ENCODE measurements at places on chromosomes 12 and 14.

- DNase-seq = no peak
Measured at GRCh38 chr12:49776858-49777257, 35.5 kb downstream of the TMBIM6 start.

DNA sequence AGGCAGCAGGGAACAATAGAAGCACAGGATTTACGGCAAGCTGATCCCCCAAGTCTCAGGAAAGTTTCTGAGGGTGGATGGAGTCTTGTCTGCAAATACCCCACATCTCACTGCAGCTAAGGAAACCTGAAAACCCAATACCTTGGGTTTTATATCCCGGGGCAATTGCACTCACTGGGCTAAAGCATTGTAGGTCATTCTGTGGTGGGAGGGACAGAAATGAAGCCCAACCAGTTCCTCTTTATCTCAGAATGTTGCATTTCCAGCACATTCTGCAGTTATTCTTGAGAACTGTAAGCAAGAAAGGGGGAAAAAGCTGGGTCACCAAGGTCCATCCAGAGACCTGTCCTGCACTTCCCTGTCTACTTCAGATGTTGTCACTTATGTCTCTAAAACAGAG is 39.8 kb downstream of the C12orf42 start:
- no peak for DNase-seq

DNA sequence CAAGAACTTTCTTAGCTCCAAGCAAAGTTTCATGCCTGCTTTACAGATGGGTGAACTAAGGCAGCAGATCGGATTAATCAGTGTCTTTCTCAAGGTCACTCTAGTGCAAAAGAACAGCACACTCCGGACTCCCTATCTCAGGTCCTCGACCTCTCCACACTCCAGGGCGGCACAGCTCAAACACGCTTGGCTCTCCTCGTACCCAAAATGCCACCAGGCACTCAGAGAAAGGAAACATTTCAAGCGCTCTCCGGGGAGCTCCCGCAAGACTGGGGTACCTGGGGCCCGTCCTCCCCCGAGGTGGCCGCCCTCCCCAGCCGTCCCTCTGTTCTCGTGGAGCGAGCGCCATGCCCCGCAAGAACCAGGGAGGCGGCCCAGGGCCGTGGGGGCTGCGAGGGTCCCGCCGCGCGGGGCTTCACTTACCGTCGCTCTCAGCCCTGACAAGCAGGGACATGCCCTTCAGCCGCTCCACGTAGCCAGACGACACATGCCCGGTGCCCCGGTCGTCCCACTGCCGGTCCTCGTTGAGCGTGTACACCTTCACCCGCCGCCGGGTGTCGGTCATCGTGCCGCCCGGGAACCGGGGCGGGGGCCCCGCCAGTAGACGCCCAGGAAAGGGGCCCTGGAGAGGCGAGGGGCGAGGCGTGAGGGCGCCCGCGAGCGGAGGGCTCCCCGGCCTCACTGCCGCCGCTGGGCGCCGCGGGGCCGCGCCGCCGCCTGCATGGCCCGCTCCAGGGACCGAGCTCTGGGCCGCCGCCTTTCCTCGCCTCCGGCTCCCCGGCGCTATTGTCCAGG is 830 bp downstream of the PPP4R3A start:
- no peak for DNase-seq

DNA sequence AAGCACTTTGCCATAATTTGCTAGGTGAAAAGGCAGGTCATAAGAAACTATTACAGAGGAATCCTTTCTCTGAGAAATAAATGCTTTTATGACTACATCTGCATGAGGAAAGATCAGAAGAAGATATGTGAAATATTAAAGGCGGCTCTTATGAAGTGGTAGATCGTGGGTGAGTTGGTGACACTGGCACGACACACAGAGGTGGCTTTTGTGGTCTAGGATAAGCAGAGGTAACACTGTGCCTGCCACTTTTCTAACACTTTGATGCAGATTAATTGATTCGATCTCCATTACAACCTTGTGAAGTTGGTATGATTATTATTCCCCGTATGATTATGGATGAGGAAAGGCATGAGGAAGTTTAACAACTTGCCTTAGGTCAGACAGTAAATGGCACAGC is 60.0 kb upstream of the ELK3 start:
- DNase-seq = no peak

GRCh38 chr12:117818400-117818799 is 150.4 kb downstream of the KSR2 start:
- DNase-seq = no peak

- no peak for DNase-seq
Measured at GRCh38 chr14:20428010-20428365, 8.0 kb downstream of the KLHL33 start.

DNA sequence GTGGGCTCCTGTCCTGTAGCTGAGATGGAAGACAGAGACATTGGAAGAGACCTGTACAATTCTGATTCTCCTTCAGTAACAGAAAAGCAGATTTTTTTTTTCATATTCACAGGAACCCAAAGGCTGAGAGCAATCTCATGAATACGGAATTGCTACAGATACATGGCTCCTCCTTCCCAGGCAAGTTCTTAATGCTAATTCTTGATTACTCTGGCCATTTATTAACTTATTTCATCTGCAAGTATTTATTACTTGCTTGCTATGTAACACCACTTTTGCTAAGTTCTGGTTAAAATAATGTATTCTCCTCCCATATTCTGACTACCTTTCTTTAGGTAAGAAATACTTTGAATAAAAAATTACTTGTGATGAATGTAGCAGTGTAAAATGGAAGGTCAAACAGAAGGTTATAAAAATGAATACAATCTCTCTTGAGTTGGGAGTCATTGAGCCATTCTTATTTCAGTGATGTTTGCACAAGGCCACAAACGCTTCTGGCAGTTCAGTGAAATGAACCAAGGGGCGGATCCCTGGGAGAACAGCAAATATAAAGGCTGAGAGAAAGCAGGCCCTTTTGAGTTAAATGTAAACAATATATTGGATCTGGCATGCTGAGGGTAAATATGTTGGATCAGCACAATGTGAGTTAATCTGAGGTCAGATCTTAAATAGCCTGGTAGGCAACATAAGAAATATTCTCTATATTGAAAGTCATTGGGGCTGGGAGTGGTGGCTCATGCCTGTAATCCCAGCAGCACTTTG is 37.6 kb downstream of the MUCL1 start:
- no peak for DNase-seq

DNA sequence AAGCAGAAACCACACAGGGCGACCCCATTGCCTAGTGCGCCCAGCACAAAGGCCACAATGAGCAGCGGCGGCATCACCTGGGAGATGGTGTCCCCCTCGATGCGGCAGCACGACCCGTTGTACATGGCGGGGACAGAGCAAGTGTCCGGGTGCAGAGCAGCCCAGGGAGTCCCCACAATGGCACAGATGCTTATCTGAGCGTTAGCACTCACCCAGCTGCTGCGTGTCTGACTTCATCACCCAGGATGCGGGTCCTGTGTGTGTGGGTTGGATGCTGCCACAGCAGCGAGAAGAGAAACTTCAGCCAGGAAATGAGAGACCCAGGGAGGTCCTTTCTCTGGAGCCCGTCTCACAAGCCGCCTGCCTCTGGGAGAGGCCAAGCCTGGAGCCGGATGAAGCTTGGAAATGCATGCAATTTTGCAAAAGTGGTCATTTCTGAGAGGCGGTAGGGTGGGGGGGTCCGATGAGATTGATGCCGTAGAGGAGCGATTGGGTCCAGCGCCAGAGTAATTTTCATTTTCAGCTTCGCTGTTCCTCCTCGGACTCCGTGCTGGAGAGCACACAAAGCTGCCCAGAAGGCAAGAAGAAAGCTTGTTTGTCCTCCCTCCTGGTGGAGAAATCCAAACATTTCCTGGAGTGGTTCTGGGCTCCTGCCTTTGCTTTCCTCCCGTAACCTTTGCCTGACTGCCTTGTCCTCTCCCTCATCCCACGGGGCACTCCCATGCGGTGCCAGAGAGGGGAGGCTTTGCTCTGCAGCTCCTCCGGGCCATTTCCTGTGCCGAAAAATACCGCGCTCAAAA is at the start of gene HCAR1:
HCAR1 (minus strand) TSS at position 630 of the 800 bp plus-strand sequence; CDS start at position 125, 505 bp downstream.
- no peak for DNase-seq

DNA sequence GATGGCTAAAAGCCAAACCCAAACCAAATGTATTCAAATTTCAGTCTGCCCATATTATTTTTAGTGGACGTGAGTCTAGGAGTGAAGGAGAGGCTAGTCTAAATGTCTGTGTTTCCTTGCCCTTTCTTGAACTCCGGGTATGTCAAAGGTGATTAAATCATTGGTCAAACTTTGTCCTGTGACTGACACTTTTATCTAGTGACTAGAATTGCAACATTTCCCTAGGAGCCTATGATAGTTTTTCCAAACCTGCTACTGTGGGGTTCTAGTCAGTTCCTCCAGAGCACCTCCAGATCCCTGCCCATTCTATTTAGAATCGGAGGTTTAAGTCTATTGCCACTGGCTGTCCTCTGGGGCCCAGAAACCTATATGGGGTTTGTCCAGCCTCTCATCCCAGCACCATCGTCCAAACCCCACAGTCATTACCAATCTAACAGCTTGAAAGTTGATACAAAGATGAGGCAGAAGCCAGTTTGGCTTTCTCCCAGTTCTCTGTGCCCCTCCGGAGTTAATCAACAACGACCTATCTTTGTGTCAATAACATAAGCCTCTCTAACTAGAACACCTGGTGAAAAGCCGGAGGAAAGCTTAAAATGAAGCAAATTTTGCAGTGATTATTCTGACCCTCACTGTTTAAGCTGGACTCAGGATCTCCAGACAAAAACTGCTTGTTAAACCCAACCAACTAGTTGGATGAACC is 306.7 kb downstream of the ZFP36L1 start:
- DNase-seq = no peak

- DNase-seq = no peak
Measured at GRCh38 chr14:70631948-70632347, 9.8 kb upstream of the TTC9 start.

DNA sequence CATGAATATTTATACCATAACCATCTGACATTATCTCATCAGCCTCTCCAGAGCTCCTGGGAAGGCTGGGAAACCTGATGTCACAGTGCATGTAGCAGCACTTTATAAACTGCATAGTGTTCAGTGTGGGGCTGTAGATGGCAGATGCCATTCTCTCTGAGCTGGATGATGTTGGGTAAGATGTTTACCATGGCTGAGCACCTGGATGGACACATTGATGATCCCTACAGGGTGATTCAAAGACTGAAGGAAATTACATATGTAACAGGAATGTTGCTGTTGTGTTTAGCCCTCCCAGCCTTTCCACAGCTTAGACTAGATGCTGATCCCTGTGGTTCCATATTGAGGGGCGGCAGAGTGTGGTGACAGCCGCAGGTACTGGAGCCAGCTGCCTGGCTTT is 37.4 kb downstream of the IFT43 start:
- no peak for DNase-seq

- no peak for DNase-seq
Measured at GRCh38 chr14:34023824-34024767, 73.2 kb upstream of the EGLN3 start.

DNA sequence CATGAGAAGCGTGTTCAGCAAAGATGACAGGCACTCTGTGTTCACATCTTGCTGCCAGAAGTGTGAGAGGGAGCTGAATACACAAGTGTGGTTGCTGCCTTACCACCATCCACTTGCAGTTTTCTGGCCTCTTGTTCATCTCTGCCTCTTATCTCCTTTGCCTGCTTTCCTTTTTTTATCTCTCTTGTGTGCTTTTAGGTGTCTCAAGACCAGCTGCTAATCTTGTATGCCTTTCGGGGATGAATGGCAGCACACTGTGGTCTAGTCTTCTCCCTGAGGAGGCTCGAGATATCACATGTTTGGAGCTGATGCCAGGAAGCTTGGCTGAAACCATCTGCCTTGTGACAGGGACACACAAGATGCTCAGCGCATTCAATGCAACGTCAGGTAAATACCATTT is 17.2 kb downstream of the FAM234B start:
- DNase-seq = no peak

GRCh38 chr12:113151655-113152054 is 2.1 kb downstream of the CFAP73 start:
- no peak for DNase-seq

GRCh38 chr12:52682381-52682660 is 2.1 kb upstream of the KRT1 start:
- no peak for DNase-seq

DNA sequence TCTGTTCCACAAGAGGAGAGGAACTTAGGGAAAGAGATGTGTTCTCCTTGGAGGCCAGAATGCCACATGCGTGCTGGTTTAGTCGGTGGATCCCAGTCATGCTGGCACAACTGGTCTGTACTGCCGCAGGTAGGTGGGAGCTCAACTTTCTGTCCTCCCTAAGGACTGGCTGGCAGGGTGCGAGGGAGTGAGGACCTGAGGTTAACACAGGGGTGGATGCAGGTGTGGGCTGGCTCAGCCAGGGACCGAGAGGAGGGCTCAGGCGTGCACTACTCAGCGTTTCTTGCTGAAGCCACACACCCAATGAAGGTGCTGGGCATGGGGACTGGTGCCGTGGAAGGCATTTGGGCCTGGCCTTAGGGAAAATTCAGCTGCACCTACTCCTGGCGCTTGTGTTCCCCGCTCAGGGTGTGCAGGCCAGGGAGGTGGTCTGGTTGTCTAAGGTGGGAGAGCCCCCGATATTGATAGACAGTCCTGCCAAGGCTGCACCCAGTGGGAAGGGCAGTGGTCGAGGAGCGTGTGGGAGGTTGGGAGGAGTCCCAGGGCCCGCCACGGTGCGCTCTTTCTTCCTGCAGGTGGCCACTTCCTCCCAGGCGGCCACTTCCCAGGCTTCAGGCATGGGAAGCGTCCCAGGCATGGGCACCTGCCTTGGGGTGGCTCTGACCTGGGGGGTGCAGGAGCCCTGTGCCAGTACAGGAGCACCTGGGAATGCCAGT is 138.4 kb downstream of the ADGRD1 start:
- no peak for DNase-seq

DNA sequence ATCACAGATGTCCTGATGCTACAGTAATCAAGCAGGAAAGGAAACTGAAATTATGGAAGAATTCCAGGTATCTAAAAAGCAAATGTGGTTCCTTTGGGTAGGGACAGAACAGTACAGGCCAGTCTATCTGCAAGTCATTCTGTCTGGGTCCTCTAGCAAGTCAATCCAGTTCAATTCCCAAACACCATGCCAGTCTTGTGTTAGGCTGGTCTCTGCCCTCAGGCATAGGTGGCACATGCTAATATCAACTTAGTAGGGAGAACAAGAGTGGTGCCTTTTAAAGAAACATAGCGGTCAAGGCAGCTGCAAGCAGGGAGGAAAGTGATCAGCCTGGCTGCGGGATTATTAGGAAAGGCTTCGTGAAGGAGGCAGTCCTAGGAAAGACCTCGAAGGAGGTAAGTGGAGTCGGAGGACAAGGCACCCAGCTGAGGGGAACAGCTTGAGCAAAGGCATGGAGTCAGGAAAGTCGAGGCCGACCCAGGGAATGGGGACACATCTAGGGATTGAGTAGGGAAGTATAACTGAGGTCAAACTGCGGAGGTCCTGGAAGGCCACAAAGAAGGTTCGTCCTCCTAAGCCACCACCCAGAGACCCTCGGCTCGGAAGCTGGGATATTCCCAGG is 3.8 kb upstream of the PLEKHG6 start:
- DNase-seq = no peak
